Uterus (tissue), 4 donors: ENCODE measurements at places on chromosomes 4 and X. TPM values are rescaled to one million over a fixed set of nuclear protein-coding genes. Genes with fewer than 3 reads are reported as not detected.

- no peak for DNase-seq
Observed at GRCh38 chrX:39772057-39772832, 325.5 kb downstream of the BCOR start.

SPP1 gene
- 98.6 TPM for total RNA-seq

GLRA3 gene
- 0.09 TPM for total RNA-seq

BGN gene
- 36.8 TPM for total RNA-seq

RTL9 gene
- 0.40 TPM for total RNA-seq
